Stimulated activated CD4-positive, alpha-beta T cell treated with anti-CD3 and anti-CD28 coated beads, Interleukin-2, amount 100 ng/mL, for 24 hours (primary cell): ENCODE measurements at places on chromosomes 5 and 9.
A peak's percentile ranks its signal among the peaks of the same experiment; 100 is the strongest.

- no peak for DNase-seq
Measured at GRCh38 chr5:6591671-6592288, 41.1 kb downstream of the NSUN2 start.

DNA sequence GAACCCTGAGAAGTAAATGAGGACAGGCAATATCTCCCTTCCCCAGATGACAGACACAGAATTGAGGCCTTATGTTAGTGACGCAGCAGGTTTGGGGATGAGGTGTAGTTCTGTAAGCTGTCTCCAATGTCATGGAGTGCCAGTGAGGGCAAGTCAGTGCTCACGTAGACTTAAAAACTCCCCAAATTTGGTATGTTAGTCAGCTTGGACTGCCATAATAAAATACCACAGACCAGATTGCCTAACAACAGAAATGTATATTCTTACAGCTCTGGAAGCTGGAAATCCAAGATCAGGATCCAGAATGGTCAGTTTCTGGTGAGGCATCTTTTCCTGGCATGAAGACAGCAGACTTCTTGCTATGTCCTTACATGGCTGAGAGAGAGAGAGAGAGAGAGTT, 14.9 kb downstream of the FOXI1 start:
- no peak for DNase-seq

DNA sequence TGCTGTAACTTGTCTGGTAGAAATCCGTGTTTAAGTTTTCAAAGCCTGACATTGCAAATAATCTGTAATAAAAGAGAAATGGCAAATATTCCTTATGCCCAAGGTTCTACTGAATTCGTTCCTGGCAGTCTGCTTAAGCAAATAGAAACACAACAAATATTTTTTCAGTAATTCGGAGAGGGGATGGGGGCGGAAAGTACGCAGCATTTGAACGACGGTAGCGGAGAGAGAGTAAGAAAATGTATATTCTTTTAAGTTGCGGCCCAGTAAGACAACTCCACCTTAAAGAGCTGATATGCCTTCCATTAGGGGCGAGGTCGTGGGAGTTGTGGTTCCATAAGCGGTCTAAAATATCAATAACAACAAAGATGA, 569 bp downstream of the YIPF5 start:
- no peak for DNase-seq

GRCh38 chr5:81249240-81249639, 16.1 kb downstream of the CKMT2 start:
- no peak for DNase-seq

- DNase-seq, result no peak
Measured at GRCh38 chr5:9157811-9158210, 388.1 kb downstream of the SEMA5A start.

DNA sequence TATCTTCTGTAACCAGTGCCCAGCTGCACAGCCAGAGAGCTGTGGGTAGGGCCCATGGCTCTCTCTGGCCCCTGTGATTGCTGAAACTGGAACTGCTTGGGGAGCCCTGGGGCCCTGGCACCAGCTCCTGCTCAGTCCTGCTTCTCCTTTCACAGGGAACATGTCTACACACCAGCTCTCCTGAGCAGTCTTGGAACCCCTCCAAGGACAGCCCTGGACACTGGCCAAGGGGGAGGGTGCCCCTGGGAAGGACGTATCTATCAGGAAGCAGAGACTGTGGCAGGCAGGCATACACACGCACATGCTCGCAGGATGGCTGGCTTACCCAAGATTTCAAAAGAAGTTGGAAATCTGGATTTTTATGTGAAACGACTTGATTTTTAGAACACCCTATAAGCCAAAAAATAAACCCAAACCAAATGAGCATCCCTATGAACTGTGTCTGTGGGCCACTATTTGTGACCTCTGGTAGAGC, 8.8 kb upstream of the TRAF1 start:
- DNase-seq, result peak; percentile 22

- no peak for DNase-seq
Measured at GRCh38 chr9:76591256-76591950, 132.4 kb downstream of the GCNT1 start.

GRCh38 chr5:149781612-149782011, 51.5 kb downstream of the PPARGC1B start:
- no peak for DNase-seq

DNA sequence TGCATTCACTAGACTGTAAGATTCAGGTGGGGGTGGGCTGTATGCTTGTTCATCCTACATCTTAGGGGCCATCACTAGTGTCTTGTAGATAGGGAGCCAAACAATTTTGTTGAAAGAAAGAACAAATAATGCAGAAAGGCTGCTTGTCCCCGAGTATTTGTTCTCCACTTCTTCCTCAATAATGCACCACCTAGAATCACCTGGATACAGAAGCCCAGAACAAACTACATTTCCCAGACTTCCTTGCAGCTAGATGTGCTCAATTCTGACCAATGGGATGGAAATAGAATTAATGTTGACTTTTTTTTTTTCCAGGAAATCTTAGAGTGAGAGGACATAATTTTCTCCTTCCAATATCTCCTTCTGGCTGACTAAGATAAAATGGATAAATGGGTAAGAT, 38.9 kb upstream of the TNFSF8 start:
- DNase-seq, result no peak

- no peak for DNase-seq
Measured at GRCh38 chr5:8884029-8884428, 661.8 kb downstream of the SEMA5A start.

DNA sequence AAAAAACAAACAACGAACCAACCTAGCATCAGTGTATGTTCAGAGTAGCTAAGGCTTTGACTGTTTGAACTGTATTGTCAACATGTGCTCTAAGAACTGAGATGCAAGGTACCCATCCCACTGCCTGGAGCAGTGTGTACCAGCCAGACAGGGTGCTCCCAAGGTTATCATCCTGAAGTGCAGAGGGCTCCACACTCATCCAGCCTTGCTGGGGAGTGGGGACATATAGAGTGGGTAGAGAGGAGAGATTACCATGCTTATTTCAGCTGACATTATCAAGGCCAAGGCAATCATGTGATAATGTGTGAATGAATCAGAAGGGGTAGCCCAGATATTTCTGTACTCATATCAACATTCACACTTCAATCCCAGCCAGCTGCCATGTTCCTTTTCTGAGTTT, 68.7 kb upstream of the ZNF622 start:
- DNase-seq, result no peak

GRCh38 chr5:156534906-156535485, 208.0 kb downstream of the SGCD start:
- DNase-seq, result no peak

DNA sequence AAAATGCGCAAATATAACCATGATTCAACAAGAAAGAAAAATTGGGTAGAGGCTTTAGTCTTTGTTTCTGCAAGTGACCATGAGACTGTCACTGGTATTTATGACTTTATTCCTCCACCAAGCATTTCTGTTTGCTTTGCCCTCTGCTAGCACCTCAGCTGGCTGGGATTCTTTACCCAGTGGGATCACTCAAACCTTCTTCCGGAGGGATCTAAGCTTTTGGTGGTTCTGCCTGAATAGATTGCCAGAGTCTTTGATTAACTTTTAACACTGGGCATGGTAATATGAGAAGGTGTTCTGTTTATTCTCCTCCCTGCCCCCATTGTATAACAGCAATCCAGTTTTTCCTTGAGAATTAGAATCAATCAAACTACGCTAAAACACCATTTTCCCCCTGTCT, 59.1 kb upstream of the FBN2 start:
- DNase-seq, result no peak

DNA sequence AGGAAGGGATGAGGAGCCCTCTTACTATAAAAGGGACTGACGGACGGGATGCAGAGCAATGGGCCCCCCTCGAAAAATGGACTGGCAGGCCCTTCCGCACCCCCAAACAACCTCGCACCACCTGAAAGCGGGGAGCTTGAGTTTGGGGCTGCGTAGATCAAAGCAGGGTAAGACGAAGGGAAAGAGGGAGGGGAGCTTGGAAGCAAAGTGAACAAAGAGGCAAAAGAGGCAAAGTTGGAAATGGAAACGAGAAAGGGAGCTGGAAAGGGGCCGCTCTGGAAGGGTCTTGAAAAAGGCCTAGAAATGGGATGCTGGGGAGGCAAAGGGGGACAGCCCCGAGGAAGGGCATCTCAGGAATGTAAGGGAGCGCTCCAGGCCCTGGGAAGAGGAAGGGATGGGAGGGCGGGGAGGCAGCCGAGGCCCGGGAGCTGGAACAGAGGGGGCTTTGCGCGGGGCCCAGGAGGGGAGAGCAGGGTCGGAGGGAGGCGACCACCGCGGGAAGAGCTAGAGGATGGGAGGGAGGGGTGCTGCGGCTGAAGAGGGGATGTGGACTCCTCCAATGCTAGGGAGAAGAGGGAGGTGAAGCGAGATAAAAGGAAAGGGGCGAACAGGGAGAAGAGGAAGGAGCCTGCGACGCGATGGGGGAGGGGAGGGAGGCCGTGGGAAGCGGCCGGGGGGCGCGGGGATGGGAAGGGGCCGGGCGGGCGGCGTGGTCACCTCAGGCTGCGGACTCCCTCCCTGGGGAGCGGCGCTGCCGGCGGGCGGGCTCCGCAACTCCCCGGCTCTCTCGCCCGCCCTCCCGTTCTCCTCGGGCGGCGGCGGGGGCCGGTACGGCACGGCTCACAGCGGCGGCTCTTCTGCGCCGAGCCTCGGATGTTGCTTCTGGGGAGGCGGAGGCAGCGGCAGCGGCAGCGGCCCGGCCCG, 577 bp downstream of the RNF145 start:
- DNase-seq, result peak; percentile 43

- no peak for DNase-seq
Measured at GRCh38 chr9:9478741-9479140, 1134.1 kb downstream of the PTPRD start.

- no peak for DNase-seq
Measured at GRCh38 chr9:37374892-37375291, 47.6 kb upstream of the GRHPR start.

DNA sequence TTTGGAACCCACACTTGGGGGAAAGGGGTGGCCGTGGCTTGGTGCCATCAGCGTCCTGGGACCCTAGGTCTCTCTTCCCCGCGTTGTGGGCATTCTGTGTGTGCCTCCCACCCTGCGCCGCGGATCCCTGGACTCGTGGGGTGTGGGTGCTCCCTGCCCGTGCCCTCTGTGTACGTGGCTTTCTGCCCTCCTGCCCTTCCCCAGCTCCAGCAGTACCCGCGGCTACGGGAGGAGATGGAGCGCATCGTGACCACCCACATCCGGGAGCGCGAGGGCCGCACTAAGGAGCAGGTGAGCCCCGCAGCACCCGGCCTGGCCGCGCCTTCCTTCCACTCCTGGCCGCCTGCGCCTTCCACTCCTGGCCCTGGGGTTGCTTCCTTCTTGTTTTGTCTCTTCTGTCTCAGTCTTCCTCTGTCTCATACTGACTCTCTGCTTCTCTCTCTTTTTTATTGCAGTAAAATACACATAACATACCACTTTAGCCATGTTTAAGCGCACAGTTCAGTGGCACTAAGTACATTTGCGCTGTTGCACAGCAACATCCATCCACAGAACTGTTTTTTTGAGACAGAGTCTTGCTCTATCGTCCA, 30.7 kb downstream of the DNM1 start:
- DNase-seq, result no peak

DNA sequence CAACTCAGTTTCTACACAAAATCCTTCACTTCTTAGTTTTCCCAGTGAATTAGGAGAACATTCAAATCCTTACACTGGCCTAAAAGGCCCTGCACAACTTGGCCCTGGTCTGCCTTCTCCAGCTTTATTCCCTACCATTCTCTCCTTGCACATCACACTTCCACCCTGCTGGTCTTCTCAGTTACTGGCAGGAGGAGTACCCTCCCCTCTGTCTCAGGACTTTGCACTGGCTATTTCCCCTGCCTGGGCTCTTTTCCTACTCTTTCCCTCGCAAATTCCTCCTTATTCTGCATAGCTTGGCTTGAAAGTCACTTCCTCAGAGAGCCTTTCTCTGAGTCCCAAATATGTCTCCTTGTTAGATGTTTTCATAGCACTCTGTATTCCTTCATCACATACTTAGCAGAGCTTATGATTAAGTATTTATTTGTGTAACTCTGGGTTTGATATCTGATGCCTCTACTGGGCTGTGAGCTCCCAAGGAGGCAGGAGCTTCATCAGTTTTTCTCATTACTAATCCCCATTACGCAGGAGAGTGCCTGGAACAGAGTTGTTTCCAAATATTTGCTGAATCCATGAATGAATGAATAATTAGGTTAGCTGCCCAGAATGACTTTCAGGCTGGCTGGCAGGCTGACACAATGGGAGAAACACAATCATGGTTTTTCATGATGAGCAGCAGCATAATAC, 159.8 kb upstream of the KLF9 start:
- no peak for DNase-seq
